ENCODE measurements at places on chromosomes 6 and 20.
A peak's percentile ranks its signal among the peaks of the same experiment; 100 is the strongest.

- DNase-seq, result no peak
Observed at GRCh38 chr6:45630801-45631200, 253.1 kb upstream of the SUPT3H start.

- no peak for DNase-seq
Observed at GRCh38 chr20:17611540-17612286, 41.8 kb downstream of the DSTN start.

DNA sequence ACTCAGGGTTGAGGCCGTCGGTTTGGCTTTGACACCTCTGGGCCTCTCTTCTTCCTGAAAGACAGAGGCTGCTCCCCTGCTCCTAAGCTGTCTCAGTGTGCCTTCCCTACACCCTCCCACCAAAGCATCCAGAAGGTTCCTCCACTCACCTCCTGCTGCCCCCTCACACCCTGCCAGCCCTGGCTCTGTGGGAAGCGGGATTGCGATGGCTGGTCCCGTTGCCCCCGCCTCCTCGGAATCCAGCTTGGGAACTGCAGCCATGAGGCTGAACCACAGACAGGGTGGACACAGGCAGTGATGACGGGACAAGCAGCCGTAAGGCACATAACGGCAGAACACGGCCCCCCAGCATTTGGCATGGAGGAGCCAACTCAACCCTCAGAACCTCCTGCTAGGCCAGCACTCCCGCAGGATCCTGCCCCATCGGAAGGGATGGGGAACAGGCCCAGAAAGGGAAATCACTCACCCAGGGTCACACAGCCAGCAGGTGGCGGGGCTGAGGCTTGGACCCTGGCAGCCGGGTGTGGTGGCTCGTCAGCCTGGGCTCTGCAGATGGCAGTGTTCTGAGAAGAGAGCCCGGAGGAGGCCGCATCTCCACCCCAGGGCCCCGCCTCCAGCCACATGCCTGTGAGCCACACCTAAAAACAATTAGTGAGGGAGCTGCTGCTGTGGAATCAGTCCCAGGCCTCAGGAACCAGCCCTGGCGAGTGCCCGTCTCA is 139.6 kb downstream of the PHACTR3 start:
- DNase-seq, result no peak

DNA sequence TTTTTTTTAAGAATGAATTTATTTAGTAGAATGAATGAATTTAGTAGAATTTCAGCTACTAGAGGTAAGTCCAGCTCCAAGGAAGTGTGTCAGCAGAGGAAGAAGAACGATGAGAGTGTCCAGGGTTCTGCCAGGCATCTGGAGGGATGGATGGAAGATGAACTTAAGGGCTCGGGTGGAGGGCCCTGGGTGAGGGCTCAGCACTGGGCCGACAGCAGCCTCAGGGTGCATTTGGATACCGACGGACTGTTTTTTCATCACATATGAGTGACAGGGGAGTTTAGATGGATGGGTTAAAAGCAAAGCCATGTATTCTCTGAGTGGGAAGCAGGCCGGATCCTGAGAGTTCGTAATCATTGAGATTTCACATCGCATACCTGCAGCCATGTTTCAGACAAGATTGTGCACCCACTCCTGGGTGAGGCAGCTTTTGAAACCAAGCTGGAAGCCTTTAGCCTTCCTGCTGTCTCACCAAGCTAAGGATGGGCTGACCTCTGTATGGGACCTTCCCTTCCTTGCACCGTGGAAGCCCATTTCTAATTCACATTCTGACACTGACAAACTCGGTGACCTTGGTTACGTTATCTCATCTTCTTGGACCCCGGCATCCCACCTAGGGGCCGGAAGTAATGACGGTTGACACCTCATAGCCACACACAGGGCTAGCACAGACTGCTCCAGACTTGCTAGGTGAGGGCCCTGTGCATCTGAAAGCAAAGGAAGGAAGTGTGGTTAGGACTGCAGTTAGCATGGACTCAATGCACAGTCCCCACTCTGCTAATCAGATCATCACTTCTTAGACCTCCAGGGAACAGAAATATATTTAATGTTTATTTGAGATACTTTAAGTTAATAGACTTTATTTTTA is 228.5 kb downstream of the SLC24A3 start:
- no peak for DNase-seq

GRCh38 chr20:41175201-41175651 is 37.9 kb downstream of the PLCG1 start:
- DNase-seq, result no peak

GRCh38 chr20:3161316-3162079 is 1.8 kb upstream of the FASTKD5 start:
- DNase-seq, result no peak

DNA sequence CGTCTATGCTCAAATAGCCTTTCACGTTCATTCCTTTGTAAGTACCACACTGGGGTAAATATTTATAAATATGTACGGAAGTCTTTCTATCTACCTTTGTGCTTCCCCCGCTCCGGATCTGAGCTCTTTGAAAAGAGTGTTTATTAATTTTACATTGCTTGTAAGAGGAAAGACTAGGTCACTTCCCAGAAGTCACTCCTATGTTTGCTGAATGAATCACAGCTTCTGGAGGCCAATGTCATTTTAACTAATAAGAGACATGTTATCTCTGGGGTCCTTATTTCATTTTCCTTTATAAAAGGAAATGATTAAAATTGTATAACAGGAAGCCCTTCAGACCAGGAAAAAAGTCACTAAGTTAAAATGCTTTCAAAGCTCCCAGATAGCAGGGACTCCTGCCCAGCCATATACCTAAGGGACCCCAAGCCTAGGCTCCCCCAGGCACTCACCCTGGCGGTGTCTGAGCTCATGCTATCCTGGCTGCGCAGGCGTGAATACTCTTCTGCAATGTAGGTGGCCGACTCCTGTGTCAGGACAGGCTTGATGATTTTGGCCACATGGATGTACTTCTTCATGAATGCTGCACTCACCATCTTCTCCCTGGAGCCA is 12.6 kb downstream of the MCM3 start:
- no peak for DNase-seq

DNA sequence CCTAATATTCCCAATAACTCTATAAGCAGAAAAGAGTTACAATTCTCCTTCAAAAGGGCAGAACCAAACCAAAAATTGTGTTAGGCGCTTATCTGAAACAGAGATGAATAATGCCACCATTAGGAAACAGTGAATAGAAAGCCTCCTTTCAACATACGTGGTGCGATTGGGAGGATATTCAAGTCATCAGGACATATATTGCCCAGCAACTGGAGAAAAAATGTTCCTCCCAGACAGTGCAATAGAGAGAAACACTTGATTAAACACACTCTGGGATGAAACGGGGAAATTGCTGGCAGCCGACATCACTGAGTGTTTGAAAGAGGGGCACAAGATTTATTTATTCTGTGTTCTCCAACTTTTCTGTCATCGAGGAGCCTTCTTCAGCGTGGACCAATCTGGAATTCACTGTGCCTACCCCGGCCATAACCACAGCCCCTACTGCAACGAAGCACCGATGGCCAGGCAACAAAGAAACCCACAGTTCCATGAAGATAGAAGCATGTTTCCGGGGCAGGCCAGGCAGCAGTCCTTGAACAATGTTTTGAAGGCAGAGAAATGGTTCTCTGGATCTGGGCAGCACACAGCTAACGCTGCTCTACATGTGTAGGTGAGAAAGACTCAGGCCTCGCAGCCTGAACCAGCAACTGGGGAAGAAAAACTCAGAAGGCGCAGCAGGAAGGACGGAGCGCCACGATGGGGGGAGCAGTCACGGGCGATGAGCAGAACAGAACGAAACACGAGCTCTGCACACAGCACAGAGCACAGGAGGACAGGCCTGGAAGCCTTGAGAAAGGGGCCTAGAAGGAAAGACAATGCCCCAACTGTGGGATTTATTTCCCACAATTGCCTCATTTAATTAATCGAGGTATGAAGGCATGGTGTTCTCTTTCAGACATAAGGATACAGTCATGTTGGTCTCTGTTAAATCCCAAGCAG is 234.2 kb upstream of the FOXQ1 start:
- no peak for DNase-seq

DNA sequence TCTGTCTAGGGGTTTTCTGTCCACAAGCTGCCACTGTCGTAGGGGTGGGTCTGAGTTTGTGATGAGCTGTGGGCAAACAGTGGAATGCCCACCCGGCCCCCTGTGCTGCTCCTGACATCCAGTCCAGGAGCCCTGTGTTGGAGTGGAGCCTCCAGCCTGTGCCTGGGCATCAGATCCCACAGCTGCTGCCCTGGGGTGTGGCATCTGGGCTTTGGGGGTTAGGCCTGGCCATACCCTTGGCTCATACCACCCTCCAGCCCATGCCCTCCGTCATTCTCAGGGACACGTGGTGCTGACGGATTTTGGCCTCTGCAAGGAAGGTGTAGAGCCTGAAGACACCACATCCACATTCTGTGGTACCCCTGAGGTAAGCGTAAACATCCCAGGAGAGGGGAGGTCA is 12.9 kb downstream of the SGK2 start:
- no peak for DNase-seq

DNA sequence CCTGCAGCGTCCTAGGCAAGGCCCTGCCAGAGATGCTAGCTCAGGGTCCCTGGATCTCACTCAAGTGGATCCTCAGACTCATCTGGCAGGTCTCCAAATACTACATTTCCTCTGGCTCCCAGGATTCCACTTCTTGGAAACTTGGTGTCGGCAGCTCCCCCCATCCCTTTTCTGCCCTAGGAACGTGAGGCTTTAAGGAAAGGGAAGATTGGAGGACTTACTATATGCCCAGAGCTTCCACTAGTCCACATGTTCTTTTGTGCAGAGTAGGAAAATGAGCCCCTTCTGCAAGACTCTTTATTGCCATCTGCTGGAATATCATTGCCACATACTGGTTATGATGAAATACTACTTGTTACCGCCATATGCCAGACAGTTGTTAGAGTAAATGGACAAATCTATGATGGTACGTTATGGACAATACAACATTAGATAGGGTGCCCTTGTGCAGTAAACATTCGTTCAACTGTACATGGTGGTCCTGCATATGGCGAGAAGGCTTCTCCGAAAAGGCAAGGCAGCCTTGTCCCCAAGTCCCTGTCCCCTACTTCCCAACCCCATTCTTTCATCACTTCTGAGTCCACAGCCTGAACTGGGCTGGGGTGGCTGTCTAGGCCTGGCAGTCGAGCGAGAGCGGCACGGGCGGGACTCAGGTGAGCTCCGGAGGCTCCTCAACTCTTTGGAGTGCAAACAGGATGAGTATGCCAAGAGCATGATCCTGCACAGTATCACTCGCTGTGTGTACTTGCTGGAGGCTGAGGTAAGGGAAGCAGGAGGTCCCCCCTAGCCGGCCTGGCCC is 780 bp downstream of the ARMC12 start:
- no peak for DNase-seq

DNA sequence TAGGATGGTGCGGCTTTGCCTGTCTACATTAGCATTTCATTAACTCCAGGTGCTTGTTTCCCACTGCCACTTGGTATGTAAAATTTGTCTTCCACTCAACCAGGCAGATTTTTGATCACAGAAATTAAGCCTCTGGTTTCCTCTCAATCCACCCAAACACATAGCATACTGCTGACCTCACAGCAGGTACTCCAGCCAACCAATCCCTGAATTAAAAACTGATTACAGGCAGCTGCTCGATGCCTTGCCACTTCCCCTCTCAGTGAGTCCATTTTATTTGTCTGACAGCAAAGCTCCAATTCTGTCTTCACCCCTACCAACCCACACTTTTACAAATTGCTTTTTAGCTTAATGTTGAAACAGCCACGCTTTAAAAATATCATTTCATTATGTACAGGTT is 95.2 kb downstream of the PLCB1 start:
- DNase-seq, result no peak

DNA sequence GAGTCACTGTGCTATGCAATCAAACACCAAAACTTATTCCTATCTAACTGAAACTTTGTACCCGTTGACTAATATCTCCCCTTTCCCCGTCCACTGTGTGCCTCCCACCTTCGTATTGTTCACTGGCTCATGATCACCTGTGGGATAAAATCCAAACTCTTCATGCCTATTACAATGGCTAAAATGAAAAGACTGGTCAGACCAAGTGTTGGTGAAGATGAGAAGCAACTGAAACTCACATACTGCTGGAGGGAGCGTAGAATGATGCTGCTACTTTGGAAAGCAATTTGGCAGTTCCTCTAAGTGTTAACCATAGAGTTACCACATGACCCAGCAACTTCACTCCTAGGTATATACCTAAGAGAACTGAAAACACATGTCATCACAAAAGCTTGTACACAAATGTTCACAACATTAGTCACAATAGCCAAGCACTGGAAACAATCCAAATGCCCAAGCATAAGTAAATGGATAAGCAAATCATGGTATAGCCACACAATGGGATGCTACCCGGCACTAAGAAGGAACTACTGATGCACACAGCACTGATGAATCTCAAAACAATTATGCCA is 13.1 kb downstream of the RPS10 start:
- no peak for DNase-seq

GRCh38 chr6:36984581-36985416 is 1.2 kb downstream of the MTCH1 start:
- DNase-seq, result peak; percentile 20

DNA sequence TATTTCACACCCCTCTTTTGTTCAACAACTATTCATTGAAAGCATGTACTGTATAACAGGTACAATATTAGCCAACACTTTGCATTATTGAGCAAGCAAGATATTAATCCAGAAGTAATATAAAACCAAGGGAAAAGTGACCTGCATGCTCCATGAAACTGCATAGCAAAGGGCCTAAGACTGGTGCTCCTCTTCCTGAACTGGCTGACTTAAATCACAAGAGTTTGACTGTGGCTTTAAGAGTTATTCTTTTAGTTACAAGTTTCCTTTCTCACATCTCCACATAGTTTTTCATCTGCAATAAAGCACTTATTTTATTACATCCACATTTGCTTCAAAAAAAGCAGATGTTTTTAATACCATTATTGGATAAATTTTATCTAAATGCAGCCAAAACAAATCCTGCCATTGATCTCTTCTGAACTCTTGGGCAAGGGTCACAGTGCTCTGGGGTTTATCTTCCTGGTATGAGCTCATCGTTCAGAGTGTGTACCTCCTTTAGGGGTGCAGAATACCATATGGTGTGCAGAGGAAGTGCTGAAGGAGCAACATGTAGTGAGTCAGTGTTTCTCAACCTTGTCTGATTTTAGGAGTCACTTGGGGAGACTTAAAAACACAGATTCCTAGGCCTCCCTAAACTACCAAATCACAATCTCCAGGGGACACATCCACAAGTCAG is 1225.9 kb upstream of the MAP3K7 start:
- no peak for DNase-seq

DNA sequence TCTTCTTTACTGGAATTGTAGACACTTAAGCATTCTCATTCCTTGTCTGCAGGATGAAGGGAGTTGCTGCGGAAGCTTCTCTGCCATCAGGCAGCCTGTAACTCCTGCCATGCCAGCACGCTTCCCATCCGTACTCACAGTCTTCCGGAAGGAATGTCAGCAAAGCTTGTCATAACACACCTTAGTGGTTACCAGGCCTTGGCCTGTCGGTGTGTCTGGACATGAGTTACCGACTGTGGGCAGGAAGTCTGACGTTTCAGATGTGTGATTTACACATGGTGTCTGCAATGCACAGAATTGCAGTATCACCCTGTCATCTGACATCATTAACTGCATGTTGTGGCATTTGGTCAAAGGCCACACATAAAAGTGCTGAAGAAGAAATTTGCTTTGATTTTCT is 102.2 kb downstream of the SLC24A3 start:
- DNase-seq, result no peak
